ENCODE measurements at places on chromosomes 1 and 21.

DNA sequence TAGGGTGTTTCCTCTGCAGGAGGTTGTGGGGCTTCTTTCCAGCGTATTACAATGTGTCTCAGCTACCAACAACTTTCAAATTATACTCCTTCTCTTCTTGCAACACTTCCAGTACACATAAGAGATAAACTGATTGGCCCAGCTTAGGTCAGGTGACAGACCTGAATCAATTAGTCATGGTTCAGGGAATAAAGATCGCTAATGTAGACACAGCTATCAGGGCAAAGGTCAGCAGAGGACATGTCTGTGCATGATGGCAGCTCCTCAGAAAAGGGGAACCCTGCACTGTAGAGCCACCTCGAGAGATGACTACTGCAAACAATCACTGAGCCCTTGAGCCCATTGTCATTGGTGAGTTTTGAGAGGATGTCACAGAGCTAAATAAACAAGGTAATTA lies 36.8 kb upstream of the PKN2 start:
- no peak for DNase-seq

DNA sequence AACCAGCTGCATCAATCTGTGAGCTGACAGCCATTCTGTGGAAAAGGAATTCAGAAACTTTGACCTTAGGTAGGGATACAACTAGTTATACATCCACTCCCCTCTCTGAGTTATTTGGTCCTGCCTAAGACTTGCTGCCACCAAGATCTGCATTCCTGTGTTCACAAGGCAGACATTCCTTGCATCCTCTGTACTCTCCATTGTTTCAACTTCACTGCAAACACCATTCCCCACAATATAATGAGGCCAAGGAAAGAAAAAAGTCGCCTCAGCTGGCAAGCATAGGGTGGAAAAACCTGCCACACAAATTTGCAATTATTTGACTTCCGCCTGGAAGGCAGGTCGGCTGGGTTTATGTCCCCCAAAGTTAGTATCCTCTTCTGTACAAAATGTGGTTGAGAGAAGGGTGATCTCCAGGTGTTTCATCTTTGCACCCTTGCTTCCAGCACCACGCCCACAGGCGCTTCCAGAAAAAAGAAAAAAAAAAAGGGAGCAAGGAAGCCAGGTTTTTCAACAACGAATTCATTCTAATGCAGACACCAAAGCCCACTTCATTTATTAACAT lies 676 bp upstream of the CTTNBP2NL start:
- DNase-seq, result no peak

DNA sequence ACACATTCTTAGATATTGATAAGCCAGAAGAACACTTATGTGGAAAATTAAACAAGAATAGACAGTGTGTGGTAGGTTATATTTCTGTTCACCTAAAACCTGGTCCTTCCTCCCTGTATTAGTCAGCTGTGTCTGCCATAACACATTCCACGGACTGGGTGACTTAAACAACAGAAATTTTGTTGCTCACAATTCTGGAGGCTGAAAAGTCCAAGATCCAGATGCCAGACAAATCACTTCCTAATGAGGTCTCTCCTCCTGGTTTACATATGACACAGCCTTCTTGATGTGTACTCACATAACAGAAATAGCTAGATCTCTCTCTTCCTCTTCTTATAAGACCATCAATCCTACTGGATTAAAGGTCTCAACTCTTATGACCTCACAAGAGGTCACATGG lies 25.7 kb downstream of the JMJD4 start:
- no peak for DNase-seq

GRCh38 chr1:207644852-207645634 lies at the start of gene CR1L:
TSS of gene CR1L (plus strand) at chr1:207645133. CDS start at chr1:207645234, 101 bp downstream.
- DNase-seq, result peak; percentile 92

DNA sequence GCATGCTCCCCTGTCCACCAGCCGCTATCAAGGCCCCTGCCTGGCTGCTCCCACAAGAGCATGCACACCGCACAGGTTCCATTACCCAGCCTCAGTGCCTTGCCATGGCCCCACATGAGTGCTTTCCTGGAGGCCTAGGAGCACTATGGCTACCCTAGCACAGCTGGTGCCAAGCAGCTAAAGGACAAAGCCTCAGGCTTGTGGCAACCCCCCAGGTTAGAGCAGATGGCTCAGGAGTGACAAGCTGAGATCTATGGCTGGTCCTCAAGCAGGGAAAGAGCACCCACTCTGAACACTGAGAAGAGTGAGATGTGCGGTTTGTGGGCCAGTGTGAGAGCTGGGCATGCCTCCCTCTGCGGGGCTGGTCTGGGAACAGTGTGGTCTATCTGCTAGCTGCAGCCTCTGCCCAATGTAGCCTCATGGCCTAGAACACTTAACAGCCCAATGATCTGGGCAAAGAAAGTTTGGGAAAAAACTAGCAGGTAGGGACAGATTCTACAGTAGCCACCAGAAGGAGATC lies 129.8 kb downstream of the VAV3 start:
- no peak for DNase-seq

GRCh38 chr1:186496171-186496851 lies 35.4 kb upstream of the PDC start:
- DNase-seq, result no peak

DNA sequence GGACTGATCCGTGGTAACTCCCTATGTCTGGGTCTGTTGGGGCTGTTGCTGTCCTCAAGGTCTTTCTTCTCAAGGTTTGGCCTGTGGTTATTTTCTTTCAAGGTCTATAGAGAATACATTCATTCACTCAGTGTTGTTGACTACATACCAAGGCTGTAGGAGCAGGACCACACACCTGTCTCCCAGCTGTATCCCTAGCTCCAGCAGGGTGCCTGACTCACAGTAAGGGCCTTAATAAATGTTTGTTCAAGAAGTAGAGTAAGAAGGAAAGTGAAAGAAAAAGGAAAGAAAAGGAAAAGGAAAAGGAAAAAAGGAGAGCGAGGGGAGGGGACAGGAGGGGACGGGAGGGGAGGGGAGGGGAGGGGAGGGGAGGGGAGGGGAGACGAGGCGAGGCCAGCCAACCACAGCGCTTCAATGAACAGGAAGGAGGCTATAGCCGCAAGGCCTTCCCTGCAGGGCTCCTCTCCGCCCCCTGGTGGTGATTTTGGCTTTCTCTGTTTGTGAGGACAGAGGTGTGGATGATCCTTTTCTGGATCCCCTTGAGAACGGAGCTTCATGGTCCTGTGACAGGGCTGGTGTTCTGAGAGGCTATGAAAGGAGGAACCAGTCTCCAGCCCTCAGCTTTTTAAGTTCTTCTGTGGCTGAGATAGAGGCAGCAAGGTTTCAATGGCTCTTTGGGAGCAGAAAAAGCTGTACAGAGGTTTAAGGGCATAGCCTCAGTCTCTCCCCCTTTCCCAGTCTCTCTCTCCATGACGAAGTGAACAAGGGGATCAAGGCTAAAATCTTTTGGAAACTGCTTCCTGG lies 30.6 kb upstream of the LCE5A start:
- no peak for DNase-seq

Data from lower leg skin (tissue), 4 donors.